SW 1271 (cell line): ENCODE measurements at places on chromosomes 12 and 14.

GRCh38 chr14:33061667-33062325 lies 123.1 kb downstream of the NPAS3 start:
- no peak for DNase-seq

DNA sequence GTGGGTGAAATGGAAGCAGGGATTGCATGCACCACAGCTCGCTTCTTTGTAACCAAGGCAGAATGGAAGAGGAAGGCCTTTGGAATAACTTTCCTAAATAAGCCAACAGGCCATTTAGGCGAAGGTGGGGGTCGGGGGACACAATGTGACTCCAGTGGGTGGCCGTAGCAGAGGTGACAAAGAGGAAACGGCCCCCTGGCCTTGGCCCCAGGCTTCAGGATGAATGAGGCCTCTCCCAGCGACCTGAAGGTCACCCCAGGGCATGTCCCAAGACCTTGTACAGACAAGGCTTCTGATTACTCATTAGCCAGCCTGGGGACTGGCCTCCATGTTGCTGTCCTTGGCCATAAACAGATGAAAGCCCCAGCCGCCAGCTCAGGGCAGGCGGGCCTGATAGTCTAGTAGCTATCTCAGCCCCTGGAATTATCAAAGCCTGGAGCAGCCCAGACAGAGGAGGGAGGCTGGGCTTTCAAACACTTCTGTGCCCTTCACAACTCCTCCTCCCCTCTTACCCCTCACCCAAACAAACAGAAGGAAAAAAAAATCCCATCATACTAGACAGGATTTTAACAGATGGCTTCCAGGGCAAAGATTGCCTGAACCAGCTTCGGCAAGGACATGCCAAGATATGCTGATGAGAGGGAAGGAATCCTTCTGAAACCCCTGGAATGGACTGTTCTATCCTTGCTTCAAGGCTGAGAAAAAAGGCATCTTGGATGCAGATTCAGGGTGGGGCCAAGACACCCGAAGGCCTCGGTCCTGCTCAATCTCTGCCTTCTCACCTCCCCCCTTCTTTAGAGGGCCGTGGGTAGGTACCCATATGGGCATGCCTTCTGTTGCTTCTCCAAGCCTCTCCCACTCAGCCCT lies 142.3 kb upstream of the PARP11 start:
- DNase-seq, result no peak

GRCh38 chr12:113368331-113368730 lies 9.9 kb downstream of the PLBD2 start:
- DNase-seq, result no peak

GRCh38 chr14:36516719-36517241 lies 3.3 kb downstream of the NKX2-1 start:
- no peak for DNase-seq

- DNase-seq, result no peak
Measured at GRCh38 chr14:92686411-92686899, 62.0 kb downstream of the LGMN start.

- DNase-seq, result peak; percentile 64
Measured at GRCh38 chr12:5003025-5003666, 40.5 kb upstream of the KCNA5 start.

DNA sequence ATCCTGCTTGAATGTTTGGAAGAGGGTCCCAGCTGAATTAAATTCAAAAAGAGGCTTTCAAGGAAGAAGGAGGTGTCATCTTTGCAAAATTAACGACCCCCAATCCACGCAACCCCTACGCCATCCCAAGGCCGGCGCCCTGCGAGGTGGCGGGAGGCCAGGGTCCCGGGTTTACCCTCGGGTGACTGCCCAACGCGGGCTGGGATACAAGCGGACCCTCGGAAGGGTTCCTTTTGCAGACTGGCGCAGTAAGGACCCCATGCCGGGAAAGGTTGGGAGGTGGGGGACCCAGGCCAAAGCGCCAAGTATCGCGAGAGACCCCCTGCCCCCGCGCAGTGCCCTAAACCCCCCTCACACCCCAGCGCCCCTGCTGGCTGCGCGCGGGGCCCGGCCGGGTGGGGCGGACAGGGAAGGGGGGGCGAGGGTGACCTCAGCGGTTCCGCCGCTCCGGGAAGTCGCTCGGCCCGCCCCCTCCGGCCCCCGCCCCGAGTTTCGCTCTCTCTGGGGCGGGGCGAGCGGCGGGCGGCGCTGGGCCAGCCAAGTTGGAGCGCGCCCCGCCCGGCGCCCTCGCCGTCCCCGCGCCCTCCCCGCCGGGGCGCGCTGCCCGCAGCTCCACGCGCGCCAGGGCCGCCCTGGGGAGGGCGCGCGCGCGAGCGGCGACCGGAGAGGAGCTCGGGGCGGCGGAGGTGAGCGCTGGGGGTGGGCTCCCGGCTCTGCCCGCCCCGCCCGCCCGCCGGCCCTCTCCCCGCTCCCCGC lies 708 bp upstream of the ZBTB42 start:
- no peak for DNase-seq

GRCh38 chr12:90338365-90338764 lies 616.6 kb downstream of the CCER1 start:
- DNase-seq, result no peak

DNA sequence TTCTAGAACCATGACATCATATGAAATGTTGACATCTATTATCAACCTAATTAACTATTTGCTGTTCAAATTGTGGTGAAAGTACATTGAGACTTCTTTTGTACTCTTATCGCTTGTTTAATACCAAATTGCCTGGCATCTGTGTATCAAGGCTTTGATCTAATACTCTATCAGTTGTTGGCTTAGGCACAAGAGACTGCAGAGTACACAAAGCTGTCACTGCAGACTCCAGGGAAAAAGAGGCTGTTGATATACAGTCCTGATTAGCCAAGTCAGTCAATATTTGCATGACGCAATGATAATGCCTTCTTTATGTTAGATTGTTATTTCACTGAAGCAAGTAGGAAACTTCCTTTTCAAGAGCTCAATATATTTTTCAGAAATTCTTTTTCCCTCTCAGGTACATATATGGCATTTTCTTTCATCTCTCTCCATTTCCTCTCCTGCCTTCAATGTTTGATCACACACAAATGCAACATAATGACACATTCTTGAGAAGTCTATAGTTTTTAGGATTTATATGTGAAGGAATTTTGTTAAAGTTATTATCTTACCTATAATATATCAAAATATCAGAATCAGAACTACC lies 32.3 kb upstream of the PTCSC3 start:
- DNase-seq, result no peak

- DNase-seq, result no peak
Measured at GRCh38 chr12:9032202-9032964, 43.0 kb downstream of the KLRG1 start.

DNA sequence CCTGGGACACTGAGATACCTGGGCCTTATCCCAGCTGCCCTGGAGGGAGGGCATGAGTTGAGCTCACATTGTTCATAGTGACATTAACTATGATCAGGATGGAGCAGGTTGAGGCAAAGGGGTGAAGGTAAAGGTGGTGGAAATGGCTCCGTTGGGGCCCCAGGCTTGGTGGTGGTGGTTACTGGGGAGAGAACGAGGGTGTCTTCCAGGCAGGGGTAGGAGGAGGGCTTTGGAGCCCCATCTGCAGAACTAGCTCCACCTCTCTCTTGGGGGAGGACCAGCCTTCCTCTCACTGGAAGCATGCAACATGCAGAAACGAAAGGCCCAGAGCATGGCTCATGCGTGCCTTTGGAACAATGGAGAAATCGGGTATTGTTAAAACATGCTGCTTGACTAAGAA lies 217.0 kb downstream of the SLC41A2 start:
- DNase-seq, result no peak

GRCh38 chr12:26034371-26035142 lies 76.1 kb downstream of the RASSF8 start:
- DNase-seq, result no peak

GRCh38 chr14:94517641-94518257 lies 8.5 kb upstream of the SERPINA12 start:
- DNase-seq, result no peak

DNA sequence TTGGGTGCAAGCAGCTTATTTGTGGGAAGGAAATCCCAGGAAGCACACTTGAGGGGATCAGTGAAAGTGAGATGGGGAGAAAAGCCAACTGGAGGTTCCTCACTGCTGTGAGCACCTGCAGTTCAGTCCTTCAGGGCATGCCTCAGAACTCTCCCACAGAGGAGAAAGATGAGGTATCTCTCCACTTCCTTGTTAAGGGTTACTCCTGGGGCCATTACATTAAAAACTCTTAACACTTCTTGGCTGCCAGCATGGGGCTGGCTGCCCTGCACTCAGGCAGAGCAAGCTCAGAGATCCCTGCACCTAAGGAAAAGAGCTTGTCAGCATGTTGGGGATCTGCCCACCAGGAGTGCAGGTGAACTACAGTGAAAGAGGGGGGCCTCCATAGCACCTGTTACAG lies 28.8 kb downstream of the FERMT2 start:
- DNase-seq, result no peak

GRCh38 chr14:42316693-42317092 lies 710.0 kb downstream of the LRFN5 start:
- no peak for DNase-seq

DNA sequence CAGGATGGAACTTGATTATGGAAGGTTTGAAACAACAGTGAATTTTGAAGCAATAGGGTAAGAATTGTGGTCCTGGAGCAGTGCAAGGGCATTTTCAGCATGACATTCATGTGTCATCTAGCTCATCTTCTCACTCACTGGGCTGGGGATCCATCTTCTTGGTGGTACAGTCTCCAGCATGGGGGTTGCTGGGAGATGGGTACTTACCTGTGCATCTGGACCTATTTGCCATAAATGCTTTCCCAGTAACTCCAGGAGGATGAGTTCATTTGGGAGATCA lies 7.2 kb downstream of the HSP90AA1 start:
- no peak for DNase-seq

- no peak for DNase-seq
Measured at GRCh38 chr12:49948866-49949845, 1.4 kb upstream of the AQP2 start.

DNA sequence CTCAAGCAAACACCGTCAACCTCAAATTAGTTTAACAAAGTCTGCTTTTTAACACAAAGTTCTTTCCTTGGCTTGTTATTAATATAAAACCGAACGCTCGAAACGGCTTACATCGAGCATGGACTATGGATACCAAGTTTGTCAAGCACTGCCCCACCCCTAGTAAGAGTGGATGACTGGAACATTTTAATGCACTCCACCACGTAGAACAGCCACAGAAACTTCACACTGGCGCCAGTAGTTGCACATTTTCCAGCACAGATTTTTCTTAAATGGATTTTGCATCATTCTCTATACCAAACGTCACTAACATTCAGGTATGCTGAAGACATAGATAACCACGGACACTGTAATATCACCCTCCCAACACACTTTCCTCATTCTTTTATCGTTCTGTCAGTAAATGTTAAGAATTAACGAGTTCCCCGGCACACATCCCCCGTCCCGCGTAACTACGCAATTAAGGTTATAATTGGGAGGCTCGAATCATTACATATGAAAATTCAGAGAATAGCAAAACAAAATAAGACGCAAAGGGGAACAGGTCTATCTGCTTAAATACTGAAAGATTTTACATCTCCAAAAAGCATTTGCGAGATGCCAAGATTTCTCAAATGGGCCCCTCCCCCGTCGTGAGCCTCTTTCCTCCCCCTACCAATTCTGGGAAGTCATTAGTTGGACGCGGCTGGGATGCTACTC lies 990 bp downstream of the FERMT2 start:
- DNase-seq, result no peak

DNA sequence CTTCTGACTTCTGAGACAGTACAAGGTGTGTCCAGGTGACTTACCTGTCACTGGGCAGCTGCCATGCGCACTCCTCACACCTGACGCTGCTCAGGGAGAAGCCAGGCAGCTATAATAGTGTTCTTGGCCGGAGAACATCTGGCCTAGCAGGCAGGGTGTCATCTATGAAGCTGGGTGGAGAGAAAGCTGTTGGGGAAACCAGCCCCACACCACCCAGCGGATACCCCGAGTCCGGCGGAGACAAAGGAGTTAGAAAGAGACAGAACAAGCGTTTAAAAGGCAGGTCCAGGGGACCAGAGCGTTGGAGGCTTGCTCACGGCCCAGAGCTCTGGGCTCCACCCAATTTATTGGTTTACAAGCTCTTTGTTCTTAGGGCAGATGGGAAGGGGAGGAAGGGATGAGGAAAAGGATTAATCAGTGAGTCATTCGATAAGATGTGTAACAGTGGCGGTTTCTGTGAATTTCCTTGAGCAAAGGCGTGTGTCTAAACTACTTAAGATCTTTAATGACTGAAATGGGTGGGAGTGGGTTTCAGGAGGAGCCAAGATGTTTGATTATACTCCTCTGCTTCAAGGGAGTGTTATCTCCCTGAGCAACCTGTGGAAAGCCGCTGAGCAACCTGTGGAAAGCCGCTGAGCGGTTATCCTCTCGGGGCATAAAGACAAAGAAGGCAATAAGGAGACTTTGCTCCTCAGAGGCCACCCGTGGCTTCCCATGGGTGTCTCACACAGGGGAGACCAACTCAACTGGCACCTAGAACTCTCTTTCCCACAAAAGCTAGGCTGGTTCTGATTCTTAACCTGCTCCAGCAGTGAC lies at the start of gene GALNT8:
TSS of gene GALNT8 (plus strand) at position 580 of the 816 bp plus-strand sequence. CDS start 278 bp downstream, outside the sequence.
- DNase-seq, result no peak

DNA sequence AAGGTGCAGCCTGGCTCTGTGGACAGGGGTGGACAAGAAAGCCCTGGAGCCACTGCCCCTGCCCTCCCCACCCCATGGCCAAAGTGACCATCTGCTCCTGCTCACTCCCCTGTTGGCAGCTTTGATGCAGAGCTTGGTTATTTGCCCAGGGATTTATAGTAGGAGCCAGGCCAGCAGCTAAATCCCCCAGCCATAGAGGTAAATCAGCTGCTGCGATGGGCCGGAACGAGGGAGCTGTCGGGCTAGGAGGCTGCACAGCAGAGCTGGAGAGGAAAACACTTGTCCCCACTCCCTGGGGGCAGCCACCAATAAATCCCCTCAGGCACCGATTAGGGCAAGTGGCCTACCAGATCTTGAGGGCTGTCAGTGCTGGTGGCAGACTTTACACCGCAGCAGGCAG lies 26.0 kb downstream of the SMUG1 start:
- no peak for DNase-seq

DNA sequence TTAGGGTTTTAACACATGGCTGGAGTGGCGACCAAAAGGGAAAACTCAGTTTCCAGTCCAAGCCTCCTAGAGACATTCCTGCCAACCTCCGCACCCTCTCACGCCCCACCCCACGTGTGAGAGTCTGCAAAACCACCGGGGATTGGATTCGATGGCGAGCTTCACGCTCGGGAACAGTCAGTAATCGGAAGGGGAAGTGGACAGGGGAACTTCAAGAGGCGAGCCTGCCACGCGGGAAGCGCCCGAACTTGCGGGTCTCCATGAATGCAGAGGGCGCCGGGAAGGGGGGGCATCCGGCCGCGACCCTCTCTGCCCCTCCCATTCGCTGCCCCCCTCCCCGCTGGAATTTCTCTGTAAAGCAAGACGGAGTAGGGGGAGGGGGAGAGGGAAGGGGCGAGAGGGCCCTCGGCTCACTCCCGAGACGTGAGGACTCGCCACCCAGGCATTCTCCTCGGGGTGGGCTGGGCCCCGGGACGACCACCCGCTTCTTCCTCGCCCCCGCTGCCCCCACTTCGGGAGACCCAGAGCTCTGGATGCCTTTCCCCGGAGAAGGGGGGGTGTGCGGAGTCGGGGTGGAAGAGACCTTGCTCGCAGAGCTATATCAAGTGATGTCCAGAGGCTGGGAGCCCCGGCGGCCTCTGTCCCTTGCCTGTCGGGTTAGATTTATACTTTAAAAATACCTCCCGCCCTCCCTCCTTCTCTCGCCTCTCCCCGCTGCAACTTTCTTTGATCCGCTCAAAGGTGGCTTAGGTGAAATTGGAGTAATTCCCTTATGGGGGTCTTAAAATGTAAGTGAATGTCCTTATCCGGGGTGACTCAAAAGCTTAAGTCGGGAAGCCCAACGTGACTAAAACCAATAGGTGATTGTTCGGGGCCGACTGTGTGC lies 2.5 kb upstream of the CCND2 start:
- no peak for DNase-seq
